ENCODE measurements at places on chromosomes 3 and 15.

- no peak for DNase-seq
Observed at GRCh38 chr15:70778258-70779076, 15.1 kb upstream of the UACA start.

- no peak for DNase-seq
Observed at GRCh38 chr3:77146004-77146403, 106.1 kb downstream of the ROBO2 start.

- DNase-seq: no peak
Observed at GRCh38 chr3:37577697-37578096, 284.0 kb upstream of the CTDSPL start.

DNA sequence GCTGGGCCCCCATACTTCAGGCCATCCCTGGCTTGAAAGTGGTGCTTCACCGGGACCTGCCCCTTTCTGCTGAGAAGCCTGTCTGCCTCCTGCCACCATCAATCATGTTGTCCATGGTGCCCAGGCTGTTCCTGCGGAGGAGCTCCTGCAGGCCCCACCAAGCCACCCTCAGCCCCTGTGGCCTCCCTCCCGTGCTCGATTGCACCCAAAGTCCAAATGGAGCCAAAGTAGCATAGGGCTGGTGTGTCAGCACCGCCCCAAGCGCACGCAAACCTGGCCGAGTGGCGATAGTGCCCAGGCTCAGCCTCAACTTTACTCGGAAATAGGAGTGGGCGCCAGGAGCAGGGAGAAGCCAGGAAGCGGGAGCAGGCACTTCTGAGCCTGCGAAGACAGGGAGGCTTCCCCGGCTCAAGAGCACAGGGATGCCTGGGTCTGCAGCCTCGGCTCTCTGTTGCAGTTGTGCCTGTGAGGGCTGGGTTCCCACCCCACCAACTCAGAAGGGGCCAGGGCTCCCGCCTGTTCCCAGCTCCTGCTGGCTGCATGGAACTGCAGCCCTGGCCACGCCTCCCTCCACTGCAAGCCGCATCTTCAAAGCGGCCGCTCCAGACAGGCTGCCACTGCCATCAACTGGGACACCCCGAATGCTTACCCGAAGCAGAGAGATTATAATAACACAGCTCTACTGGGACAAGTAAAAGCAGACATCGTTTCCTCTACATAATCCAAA lies 203.0 kb downstream of the ARRDC4 start:
- no peak for DNase-seq

DNA sequence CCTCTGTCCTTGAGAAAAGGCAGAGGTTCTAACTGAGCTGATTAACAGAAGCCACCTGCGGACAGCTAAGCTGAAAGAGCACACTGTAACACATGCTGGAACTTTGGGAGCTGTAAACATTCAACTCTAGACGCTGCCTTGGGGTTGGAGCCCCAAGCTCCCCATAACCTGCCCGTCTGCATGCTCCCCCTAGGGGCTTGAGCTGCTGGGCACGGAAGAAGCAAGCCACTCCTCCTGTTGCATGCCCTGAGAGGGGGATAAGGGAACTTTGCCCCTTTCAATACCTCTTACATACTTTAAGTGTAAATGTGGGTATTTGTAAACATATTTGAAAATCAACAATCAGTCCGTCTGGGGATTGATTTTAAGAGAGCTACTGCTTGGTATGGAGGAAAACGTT lies 188.4 kb downstream of the ADAMTSL3 start:
- no peak for DNase-seq

DNA sequence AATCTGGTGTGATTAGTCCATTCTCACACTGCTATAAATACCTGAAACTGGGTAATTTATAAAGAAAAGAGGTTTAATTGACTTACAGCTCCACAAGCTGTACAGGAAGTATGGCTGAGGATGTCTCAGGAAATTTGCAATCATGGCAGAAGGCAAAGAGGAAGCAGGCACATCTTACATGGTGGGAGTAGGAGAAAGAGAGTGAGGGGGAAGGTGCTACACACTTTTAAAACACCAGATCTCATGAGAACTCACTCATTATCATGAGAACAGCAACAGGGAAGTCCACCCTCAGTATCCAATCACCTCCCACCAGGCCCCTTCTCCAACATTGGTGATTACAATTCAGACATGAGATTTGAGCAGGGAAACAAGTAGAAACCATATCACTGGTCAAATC lies 24.0 kb upstream of the ACP3 start:
- DNase-seq: no peak

- DNase-seq: no peak
Observed at GRCh38 chr3:139948898-139949297, 13.9 kb downstream of the CLSTN2 start.

DNA sequence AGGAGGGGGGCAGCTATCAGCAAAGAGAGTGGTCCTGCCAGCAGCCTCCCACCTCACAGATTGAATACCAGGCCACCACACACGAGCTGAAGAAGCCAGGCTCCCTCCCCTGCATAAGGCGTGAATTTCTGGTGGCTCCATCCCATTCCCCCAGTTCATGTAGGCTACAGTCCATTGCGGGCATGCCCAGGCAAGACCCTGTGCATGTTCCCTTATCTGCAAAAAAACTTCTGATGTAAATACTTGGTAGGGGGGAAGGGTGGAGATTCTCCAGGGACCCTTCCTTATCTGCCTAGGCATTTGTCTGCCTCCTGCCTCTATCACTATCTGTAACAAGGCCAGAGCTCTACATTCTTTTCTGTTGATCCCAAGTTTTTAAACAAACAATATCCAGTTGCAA lies 27.6 kb upstream of the UBP1 start:
- no peak for DNase-seq

GRCh38 chr3:9064850-9065249 lies 101.6 kb upstream of the RAD18 start:
- no peak for DNase-seq

- no peak for DNase-seq
Observed at GRCh38 chr3:187976365-187976900, 177.5 kb upstream of the LPP start.

DNA sequence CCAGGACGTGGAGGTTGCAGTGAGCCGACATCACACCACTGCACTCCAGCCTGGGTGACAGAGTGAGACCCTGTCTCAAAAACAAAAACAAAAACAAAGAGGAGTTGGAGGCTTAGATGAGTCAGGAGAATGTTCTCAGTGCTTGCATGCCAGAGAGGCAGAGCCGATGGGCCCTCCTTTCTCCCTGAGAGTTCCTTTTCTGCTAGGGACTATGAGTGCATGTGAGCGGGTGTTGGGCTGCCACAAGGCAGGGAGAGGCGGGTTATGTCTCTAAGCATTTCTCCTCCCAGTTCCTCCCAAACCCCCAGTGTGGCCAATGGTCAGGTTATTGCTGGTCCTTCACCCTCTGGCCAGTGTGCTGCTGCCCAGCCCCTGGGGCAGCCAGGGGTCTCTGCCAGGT lies 45.1 kb downstream of the RTP1 start:
- DNase-seq: no peak

GRCh38 chr15:69604072-69604411 lies 151.4 kb downstream of the RPLP1 start:
- no peak for DNase-seq

DNA sequence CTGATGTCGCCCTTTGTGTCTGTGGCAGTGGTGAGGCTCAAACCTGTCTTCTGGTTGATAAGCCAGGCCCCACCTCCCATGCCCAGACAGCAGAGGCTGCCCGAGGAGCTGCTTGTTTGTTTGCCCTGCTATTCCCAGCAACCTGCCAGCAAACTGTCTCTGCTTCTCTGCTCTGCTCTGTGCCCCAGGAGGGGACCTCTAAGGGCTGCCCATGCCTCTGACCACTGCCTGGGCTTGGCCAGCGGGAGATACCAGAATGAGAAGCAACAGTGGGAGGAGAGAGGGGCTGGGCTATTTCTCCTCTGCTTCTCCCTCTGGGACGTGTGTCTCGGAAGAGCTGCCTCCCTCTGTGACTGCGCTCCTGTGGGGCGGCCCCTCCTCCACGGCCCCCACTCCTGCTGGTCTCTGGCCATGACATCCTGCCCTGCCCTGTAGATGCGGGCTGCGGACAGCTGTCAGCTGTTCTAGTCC lies 213.1 kb downstream of the RPLP1 start:
- DNase-seq: no peak

GRCh38 chr3:87390821-87391220 lies 114.4 kb upstream of the POU1F1 start:
- no peak for DNase-seq

- no peak for DNase-seq
Observed at GRCh38 chr15:29138260-29138659, 131.4 kb downstream of the NSMCE3 start.

- DNase-seq: no peak
Observed at GRCh38 chr3:123696808-123697207, 112.0 kb upstream of the HACD2 start.

- no peak for DNase-seq
Observed at GRCh38 chr3:27633224-27633545, 88.9 kb downstream of the EOMES start.

- DNase-seq: no peak
Observed at GRCh38 chr15:70754862-70755261, 8.5 kb downstream of the UACA start.

All from cortex of kidney (tissue), 1 donor.